ENCODE measurements at places on chromosomes 6 and 20.

DNA sequence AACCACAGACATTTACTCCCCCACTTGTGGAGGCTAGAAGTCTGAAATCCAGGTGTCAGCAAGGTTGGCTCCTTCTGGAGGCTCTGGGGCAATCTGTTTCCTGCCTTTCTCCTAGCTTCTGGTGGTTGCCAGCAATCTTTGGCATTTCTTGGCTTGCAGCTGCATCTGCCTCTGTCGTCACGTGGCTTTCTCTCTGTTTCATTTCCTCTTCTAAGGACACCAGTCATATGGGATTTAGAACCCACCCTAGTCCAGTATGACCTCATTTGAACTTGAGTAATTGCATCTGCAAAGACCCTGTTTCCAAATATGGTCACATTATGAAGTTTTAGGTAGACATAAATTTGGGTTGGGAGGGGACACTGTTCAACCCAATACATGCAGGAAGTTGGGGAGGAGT is 56.2 kb upstream of the EPB41L1 start:
- no peak for DNase-seq

DNA sequence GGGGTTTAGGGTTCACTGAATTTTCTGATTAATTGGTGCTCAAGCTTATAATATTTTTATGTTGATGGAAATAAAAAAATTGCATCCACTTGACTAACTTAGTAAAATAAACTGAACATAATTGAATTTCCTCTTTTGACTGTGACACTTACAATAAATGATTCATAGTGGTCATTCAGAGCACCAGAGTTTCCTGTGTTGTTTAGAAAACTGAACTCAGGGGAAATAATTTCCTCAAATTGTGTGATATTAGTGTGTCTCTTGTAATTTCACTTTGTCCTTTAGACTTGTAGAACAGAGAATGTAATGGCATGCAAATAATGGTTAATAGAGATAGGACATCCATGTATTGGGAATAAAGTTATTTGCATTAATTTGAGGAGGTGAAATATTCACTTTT is 319.7 kb upstream of the MAN1A1 start:
- DNase-seq: no peak

- no peak for DNase-seq
Measured at GRCh38 chr20:432208-432607, 24.1 kb downstream of the RBCK1 start.

DNA sequence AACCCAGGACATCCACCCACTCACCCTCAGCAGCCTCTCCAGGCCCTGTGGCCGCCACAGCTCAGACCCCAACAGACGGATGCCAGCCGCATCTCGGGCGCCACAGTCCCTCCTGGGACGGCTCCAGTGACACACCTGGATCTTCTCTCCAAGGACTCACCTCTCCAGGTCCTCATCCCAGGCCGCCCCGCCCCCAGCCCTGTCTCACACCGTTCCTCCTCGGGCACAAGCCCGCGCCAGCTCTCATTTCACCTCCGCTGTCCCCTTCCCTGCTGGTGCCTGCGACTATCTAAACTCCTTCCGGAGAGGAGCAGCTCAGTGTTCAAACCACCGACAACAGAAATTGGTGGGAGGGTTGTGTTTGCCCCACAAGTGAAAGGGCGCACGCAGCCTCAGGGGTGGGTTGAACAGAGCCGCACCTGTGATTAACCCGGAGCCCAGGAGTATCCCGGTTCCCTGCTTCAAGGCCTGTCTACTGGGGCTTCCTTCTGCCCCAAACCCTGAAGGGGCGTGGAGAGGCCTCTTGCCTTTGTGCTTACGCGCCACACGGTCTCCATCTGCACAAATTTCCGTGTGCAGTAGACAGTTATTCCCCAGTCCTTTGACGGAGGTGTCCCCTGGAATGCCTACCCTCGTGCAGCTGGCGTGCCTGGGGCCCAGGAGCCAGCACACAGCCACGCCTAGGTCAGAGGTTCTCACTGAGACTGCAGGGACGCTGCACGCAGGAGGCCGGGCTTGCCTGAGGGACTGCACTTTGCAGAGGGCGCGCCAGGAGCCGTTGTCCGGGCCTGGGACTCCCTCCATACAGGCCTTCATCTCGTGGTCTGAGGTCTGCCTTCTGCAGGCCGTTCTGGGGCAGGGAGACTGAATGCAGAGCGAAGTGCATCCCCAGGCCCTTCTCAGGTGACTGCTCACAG is 232.7 kb downstream of the DLL1 start:
- DNase-seq: no peak

DNA sequence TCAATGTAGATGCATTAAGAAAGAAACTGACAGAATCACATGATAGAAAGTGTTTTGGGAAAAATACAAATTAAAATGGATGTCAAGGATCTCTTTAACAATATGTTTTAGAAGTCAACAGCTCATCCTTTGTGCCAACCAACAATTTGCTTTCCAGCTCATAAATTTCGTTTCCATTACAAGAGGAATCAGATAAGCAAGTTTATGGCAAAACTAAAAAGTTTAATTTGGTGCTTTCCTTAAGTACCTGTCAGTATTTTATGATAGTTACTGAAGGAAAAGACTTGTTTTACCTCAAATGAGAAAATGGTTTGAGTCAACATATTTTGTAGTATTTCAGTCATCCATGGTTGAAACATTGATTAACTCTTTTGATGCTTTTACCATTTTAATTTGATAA is 130.0 kb downstream of the CDKAL1 start:
- DNase-seq: no peak

DNA sequence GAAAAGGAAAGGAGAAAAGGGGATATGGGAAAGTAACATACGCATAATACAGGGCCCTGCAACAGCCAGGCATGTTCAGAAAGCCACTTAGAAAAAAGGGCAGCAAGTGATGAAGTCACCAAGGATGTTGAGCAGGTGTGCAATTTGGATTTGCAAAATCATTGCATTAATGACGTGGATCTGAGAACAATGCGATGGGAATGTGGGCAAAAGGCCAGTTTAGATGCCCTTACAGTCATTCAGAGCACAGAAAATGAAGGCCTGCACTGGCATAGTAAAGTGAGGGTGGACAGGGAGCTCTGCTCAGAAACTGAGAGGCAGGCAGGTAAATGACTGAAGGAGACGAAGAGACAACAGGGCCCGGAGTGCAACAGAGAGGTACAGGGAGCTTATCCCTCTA is 123.7 kb upstream of the NHSL1 start:
- no peak for DNase-seq

GRCh38 chr6:105113422-105113821 is 66.4 kb downstream of the POPDC3 start:
- DNase-seq: no peak

DNA sequence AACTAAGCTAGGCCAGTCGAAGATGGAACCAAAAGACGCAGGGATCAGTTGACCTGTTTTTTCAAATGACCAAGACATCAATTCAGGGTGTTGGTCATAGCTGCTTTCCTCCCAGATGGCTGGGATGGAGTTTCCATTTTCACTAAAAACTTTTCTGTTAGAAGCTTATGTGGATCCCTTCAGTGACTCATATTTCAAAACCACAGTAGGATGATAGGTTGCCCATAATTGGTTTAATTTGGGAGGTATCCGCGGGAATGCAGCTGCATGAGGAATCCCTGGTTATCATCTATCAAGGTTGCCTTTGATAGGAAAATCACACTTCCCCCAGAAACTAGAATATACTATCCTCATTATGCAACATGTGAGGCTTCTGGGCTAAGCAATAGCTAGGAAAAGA is 150.9 kb upstream of the MLIP start:
- DNase-seq: no peak

GRCh38 chr6:53189554-53189953 is 40.9 kb upstream of the GCM1 start:
- no peak for DNase-seq

- no peak for DNase-seq
Measured at GRCh38 chr6:168691774-168692173, 250.8 kb downstream of the SMOC2 start.

GRCh38 chr6:15365273-15365687 is 119.4 kb downstream of the JARID2 start:
- DNase-seq: no peak

DNA sequence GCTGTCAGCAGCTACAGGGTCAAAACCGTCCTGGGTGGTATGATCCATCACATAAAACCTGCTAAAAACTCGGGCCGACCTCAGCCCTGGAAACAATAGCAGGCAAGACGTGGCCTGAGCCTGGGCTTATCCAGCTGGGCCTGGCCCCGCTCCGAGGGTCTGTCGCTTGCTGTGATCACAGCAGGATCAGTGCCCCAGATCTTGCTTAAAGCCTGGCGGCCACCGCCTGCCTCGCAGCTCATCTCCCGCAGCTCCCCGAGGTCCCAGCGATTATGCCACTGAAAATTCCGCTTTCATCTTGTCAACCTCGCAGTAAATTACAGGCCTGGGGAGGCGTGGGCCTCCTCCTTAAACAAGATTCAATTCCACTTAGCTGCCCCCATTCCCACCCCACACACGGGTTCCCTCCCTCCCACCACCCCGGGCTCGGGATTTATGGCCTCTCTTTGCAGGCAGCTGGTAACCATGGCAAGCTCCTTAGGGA is 40.1 kb downstream of the CDH22 start:
- no peak for DNase-seq

DNA sequence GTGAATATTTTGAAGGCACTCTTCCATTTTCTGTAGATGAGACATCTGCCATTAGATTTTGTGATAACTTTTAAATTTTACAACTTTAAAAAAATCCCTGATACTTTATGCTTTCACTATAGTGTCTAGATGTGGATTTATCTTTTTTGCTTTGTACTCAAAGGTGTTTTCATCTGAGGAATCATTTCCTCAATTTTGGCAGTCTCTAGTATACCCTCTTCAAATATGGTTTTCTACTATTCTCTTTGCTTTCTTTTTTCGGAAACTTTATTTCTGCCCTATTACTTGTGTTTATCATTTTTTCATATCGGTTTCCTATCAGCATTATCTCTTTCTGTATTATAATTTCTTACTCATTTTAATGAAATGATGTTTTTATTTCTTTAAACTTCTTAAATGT is 62.2 kb downstream of the SLX4IP start:
- no peak for DNase-seq

DNA sequence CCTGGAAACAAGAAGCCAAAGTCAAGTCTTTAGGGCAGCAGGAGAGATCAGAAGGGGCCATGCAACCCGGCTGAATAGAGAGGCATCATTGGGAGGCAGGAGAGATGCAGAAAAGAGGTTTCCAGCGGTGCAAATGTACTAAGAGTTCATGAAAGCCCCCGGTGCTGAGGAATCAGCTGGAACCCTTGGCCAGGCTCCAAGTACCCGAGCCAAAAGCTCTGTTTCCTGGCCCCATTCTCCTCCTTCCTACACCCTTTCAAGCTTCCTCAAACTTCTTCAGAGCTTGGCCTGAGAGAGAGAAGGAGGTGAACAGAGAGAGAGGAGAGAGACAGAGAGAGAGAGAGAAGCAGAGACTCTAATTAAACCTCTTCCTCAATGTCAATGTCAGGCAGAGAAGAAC is 433.5 kb downstream of the PRKN start:
- no peak for DNase-seq

DNA sequence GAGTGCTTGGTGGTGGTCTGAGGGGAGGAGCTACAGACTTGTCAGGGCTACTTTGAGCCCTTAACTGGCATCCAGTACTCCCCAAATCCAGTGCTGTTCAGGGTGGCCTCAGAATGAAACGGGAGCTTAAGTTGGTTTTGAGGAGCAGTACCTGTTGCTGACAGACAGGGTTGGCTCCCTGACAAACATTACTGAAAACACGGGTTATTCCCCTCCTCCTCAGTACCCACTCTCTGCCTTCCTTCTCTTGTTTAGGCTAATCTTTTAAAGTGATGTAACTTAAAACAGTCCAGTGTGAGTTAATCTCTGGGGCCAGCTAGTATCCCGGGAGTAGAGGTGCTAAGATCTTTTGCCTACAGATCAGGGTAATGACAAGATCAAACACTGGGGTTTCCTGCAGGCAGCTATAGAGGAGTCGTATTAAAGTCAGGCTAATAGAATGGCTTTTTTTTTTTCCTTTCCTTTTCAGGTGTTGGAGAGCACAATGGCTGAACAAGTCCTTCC is 3.7 kb downstream of the TNFAIP3 start:
- no peak for DNase-seq

- no peak for DNase-seq
Measured at GRCh38 chr20:53844259-53844658, 226.1 kb downstream of the BCAS1 start.

GRCh38 chr6:37059344-37060194 is 54.1 kb downstream of the FGD2 start:
- no peak for DNase-seq

GRCh38 chr6:6002005-6002847 is 4.5 kb downstream of the NRN1 start:
- DNase-seq: no peak

- peak; percentile 43 for DNase-seq
Measured at GRCh38 chr6:32415521-32416019, 8.6 kb upstream of the BTNL2 start.

GRCh38 chr6:87200469-87201175 is 45.3 kb downstream of the ZNF292 start:
- no peak for DNase-seq

DNA sequence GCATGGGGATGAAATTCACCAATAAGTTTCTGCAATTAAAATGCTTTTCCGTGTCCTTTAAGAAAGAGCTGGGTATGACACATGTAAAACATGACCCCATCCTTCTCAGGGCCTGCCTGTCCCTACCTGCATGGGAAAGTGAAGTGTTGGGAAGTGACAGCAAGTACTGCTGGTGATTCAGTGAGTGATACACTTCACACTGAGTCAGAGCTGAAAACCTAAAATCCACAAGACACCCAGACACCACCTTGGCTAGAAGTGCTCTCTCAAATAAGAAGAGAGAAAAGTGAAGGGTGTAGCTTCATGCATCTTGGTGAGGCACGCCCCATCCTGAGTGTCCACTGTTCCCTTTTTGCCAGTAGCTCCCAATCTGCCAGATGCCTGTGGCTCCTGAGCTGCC is 3.3 kb downstream of the RAB22A start:
- no peak for DNase-seq
